Stimulated activated CD4-positive, alpha-beta T cell treated with anti-CD3 and anti-CD28 coated beads, Interleukin-4, amount 100 ng/mL, for 24 hours (primary cell): ENCODE measurements at places on chromosomes 2 and 18.

- DNase-seq, result no peak
Observed at GRCh38 chr18:12397793-12398192, 9.9 kb upstream of the PRELID3A start.

DNA sequence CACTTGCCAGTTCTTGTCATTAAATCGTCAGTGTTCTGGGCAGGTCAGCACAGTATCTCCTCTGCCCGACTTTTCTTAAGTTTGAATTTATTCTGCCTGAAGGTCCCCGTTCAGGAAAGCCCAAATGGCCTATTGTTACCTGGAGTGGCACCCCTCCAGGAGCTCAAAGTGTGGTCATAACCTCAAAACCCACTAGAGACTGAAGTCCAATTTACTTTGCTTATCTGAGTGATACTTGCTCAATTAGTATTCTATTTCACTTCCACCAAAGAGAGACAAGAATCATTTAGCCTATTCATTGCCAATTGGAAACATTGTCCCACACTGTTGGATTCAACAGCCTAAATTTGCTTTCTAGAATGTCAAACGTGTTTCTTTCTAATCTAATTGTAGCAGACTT, 375.3 kb downstream of the LNPK start:
- DNase-seq, result no peak

- no peak for DNase-seq
Observed at GRCh38 chr2:161586517-161587167, 37.6 kb upstream of the SLC4A10 start.

DNA sequence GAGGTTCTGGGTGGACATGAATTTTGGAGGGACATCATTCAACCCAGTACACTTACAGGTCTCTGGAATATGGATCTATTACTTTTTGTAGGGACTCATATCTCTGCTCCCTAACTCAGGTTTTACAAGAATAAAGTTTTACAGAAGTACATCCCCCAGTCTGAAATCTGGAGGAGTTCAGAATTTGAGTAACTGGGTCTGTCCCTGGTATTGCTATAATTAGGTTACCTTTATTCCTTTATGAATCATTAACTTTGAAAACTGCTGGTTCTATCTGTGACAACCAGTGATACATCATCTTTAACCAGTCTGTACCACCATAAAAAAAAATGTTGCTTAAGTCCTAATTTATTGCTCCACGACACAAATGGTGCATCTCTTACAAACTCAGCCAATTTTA, 59.9 kb downstream of the INSIG2 start:
- DNase-seq, result no peak

GRCh38 chr2:226618544-226618874, 181.1 kb downstream of the IRS1 start:
- no peak for DNase-seq

GRCh38 chr2:205660521-205661124, 21.7 kb upstream of the NRP2 start:
- peak; percentile 25 for DNase-seq

DNA sequence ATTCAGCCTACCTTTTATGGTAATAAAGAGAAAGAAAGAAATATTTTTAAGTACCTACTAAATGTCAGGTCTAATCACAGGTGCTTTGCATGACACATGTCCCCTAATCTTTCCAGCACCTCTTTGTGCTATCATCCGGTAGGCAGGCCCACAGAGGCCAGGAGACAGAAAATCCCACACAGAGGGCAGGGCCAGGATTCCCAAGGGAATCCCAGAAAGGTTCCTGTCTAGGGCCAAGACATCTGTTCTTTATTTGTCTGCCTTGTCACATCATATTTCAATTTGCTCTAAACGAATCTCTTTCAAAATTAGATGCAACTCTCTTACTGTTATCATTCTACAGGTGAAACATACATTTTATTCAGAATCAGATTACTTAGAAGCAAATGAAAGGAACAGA, 676.1 kb upstream of the GYPC start:
- no peak for DNase-seq

DNA sequence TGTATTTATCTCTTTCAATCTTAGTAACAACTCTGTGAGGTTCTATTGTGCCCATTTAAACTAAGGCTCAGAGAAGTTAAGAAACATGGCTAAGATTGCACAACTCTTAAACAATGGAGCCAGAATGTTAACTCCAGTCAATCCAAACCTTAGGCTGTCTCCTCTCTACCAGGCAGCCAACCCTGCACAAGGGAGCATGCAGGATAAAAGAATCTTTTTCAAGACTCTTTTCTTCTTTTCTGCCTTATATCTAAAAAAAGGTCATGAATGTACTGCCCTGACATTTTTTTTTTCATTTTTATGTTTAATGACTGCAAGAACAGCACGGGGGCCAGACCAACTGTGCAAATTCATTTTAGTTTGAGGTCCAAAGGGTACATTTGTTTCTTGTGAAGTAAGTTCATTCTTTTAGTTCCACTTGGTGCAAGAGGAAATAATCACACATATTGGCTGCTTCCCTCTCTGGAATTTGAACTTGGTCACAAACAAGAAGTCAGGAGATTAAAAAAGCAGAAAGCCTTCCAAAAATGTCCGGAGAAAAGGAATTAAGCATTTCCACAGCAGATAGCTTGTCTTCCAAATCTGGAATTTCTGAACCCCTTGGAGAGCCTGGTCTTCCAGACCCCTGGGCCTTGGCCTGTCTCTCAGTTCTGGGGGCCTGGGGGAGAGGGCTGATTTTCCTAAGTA, 96.0 kb upstream of the RIOK3 start:
- no peak for DNase-seq

DNA sequence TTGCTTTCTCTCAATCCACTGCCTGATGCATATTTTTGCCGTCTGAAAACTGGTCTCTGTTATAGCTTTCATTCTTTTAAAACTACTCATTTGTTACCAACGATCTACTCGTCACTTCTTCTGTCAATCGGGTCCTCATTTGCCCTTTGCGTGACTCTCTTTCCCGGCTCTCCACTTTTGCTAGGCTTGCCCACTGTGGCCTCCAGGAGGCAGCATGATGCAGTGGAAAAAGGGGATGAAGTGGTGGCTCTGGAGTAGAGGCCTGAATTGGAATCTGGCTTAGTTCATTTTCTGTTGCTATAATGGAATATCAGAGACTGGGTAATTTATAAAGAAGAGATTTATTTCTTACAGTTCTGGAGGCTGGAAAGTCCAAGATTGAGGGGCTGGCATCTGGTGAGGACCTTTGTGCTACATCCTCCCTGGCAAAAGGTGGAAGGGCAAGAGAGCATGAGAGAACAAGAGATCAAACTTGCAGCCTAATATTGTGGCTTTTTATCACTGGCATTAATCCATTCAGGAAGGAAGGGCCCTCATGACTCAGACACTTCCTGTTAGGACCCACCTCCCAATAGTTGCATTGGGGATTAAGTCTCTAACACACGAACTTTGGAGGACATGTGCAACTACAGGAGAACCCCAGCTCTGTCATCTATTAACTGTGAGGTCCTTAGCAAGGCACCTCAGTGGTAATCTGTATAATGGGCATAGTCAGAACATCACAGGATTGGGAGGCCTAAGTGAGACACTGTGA, 15.4 kb downstream of the GDF7 start:
- DNase-seq, result no peak

- DNase-seq, result no peak
Observed at GRCh38 chr18:35603528-35603927, 22.0 kb downstream of the GALNT1 start.

GRCh38 chr2:27855476-27855875, 34.7 kb downstream of the RBKS start:
- DNase-seq, result no peak

DNA sequence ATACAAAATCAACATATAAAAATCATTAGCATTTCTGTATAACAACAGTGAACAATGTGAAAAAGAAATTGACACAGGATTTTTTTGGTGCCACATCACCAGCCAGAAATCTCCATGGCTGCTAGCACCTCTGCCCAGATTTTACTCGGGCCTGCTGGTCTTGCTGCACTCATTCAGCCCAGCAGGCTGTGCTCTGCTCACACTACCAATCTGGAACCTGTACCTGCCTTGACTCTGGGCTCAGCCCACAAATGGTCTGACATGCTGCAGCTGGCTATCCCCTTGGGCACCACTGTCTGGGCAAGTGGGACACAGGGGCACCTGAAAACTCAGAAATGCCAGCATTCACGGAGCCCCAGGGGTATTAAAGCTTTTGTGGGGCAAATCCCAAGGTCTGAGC, 392.5 kb upstream of the NRXN1 start:
- no peak for DNase-seq

DNA sequence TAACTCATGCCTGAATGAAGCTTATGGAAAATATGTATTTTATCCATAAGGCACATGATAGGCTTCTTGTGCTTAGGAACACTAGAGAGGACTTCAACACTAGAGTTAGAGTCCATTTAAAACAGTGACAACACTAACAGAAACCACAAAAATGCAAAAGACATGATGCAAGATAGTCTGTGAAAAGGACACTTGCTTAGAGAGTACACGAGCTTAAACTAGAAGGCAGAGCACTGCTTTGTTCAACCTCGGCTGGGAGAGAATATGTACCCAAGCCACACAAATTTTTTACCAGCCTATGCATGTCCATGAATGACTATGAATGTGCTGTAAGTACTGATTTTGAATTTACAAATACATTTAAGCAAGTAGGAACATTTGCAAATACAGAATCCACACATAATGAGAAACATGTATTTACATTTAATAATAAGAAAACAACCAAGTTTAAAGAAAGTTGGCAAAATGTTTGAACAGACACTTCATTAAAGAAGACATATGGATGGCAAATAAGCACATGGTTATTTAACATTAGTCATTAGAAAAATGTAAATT, 130.6 kb downstream of the SPOPL start:
- DNase-seq, result no peak

DNA sequence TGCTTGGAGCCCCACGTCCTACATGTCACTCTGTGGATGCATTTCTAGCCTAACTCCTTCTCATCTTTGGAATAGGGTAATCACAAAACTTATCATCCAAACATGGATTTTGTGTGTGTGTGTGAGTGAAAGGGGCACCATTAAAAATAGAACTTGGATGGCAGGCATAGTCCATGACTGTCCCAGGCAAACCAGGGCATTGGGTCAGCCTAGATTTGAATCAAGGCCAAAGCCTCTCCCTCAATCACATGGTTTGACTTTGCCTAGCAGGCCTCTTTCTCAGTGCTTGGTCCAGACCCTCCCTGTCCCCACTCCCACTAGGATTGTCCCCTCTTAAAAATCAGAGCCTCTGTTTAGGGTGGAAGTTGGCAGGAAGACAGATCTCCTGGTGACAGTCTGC, 67.4 kb upstream of the BCL2L11 start:
- DNase-seq, result no peak

- no peak for DNase-seq
Observed at GRCh38 chr2:124347209-124347608, 322.1 kb downstream of the CNTNAP5 start.

DNA sequence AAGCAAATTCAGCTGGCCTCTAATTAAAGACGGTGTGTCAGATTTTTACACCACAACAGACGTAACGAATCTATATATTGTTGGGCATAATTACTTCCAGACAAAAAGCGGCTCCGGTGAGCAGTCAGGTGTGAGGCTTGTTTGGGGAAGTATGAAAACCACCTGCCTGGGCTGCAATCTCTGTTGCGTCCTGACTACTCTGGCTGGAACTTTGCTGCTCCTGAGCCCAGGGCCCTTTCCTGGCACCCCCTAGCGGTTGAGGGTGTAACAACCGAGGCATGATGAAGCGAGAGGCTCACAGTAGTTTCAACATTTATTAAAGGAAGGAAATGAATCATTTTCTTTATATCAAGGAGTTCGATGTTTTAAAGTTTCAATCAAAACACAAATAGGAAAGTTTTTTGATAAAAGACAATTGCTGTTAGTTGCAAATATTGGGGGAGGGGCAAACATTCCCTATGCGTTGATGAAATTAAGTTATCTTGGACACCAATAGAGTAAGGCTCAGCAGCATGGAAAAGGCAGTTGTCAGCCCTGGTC, 10.6 kb upstream of the ITGB6 start:
- peak; percentile 76 for DNase-seq

DNA sequence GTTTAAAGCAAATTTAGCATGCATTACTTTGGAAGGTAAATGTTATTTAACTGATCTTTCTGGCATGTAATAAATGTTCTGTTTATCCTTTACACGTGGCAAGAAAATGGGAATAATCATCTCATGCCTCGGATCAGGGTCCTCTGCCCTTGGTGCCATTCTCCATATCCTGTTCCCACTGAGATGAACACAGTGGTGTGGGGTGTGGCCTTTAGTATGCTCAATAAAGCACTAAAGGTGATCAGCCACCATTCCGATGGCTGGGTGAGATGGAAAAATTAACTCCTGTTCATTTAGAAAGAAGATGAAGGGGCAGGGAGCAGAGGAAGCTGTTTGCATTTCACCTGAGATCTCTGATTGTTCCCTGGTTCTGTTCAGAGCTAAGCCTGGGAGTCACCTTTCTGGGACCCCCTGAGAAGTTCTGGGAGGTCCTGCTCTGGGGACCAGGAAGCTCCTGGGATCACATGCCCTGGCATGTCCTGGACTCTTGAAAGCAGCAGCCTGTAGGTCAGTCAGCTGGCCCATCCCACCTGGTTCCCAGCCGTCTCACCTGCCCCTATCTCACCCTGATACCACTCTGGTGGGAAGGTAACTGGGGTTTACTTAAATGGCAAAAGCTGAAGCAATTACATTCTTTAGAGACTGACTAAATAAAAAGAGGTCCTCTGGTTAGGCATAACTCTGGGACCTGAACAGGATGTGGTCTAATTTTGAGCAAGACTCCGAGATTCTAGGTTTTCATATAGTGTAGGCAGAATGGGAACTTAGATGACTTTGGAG, 288.9 kb upstream of the EPAS1 start:
- no peak for DNase-seq

- no peak for DNase-seq
Observed at GRCh38 chr18:64273724-64274123, 124.8 kb upstream of the LINC00305 start.

DNA sequence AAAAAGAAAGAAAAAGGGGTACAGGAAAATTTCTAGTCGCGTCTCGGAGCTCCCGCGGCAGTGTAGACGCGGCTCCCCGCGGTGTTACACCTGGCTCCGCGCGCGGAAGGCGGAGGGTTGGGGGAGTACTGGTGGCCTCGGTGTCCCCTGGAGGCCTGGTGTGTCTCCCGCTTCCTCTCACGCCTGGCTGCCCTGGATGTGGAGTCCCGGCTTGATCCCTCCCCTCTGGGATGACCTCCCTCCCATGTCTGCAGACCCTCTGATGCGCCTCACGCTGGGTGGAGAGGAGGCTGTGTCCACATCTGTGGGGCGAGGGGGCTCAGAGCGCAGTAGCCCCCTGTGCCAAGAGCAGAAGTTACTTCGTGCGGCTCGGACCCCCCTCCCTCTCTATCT, 1.2 kb downstream of the KIF5C start:
- DNase-seq, result peak; percentile 9

GRCh38 chr2:212015588-212015987, 523.0 kb downstream of the ERBB4 start:
- DNase-seq, result no peak
